HT1080 (cell line): ENCODE measurements at places on chromosomes 6 and 20. TPM values are rescaled to one million over a fixed set of nuclear protein-coding genes. Genes with fewer than 3 reads are reported as not detected.

Gene TAGAP
- not detected in 2 replicates for total RNA-seq

- peak; percentile 97 for DNase-seq
Observed at GRCh38 chr20:5657190-5657875, 92.9 kb upstream of the SHLD1 start.

Gene TCP11
- total RNA-seq: 0.13 TPM in 1 of 2 replicates, not detected in the other

DNA sequence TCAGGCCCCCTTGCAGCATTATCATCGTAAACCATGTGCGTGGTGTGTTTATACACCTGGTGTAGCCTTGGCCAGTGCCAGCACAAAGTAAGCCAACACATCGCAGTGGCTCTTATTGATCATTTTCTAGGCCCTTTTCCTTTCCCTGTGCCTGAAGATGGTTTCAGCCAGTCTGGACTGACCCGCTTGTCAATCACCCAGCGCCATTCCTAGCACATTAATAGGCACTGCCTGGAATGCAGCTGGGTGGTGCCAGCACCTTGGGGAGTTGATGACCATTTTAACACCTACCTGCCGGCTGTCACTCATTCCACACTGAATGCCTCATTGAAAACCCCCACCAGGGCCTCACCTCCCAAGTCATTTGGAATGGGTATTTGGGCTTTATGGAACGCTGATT, 4.9 kb upstream of the UQCC2 start:
- DNase-seq: no peak

GRCh38 chr6:144896871-144897270, 611.7 kb downstream of the UTRN start:
- DNase-seq: peak; percentile 60

Gene FNDC11
- total RNA-seq: not detected in 2 replicates

Gene SLC32A1
- total RNA-seq: not detected in 2 replicates

GRCh38 chr20:63296531-63297299, 3.7 kb downstream of the COL20A1 start:
- no peak for DNase-seq

DNA sequence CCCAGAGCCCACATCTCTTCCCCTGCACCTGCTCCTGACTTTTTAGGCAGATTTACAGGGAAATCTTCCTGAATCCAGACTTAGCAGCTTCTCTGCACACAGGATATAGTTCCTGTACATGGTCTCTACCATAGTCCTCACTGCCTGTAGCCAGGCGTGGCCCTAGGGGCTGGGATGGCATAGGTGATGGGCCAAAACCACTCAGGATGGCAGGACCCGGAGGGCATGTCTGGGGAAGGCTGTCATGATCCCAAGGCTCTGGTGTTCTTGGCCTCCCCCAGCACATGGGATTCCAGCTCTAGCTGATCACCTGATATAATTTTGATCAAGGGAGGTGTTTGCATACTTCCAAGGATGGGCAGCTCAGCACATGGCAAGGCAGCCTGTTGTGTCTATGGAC, 58.0 kb downstream of the TOX2 start:
- DNase-seq: no peak

Gene STX11
- 0.43 and 1.7 TPM in 2 replicates for total RNA-seq

DNA sequence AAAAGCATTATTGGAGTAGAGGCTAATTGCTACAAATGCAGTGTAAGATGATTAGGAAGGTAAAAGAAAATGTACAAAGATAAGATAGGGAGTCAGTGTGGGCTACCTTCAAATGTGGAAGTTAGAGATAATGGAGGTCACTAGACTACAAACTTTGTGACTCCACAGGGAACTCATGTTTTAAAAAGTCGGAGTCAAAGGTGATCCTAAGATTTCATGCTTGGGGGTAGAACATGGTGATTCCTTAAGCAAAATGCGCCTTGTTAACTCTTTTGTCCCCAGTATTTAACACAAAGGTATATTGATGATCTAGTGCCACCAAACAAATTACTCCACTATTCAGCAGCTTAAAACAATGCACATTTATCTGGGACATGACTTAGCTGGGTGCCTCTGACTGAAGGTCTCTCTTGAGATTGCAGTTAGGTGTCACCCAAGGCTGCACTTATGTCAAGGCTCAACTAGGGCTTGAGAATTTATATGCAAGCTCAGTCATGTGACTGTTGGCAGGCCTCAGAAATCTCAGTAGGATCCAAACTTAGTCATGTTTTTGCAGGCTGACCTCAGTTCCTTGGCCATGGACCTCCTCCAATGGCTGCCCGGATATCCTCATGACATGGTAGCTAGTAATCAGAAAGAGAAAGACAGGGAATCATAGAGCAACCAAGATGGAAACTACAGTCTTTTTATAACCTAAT, 11.4 kb upstream of the SNX9 start:
- DNase-seq: peak; percentile 67

DNA sequence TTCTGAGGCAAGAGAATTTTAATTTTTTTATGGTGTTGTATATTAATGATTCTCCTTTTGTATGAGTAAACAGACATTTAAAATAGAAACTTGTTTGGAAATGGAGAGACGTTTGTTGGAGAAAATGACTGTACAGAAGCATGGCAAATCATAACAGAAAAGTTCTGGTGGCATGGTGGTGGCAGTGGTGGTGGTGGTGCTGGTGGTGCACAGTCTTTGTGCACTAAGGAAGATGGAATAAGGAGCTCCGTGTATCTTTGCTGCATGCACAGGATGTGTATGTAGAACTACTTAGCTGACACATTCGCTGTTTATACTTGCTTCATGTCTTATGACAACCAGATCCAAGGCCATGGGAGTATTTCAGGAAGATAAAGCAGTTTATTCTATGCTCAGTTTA, 294.9 kb downstream of the UTRN start:
- DNase-seq: no peak

DNA sequence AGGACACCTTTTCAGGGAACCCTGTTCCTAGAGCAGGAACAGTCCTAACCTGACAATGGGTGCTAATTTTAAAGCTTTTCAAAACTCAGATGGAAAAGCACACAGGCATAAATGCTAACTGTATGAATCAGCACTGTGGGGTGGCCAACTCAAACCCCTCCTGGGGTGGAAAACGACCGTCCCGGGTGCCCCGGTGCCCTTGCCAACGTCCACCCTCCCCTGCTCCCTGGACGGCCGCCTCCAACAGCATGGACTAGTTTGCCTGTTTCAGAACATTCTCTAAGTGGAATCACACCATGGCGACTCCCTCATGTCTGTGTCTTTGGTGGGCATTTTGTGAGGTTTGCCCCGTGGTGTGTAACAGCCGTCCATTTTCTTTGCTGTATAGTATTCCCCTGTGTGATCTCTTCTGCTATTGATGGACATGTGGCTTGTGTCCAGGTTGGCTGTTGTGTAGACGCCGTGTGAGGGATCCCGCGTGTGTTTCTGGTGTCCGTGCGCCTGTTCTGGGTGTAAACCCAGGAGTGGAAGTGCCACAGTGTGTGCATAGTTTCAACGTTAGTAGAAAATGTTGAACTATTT, 5.8 kb downstream of the COL20A1 start:
- no peak for DNase-seq

GRCh38 chr20:15071085-15071808, 733.8 kb upstream of the FLRT3 start:
- DNase-seq: no peak

Gene PHF1
- 27.0 and 30.8 TPM in 2 replicates for total RNA-seq

Gene ZNF334
- total RNA-seq: not detected in 2 replicates

GRCh38 chr6:112690497-112691202, 343.5 kb downstream of the RFPL4B start:
- no peak for DNase-seq

Gene TMEM170B
- total RNA-seq: 1.1 and 1.2 TPM in 2 replicates

GRCh38 chr6:2740581-2740980, 10.1 kb downstream of the MYLK4 start:
- no peak for DNase-seq

Gene CFAP206
- not detected in 2 replicates for total RNA-seq

- no peak for DNase-seq
Observed at GRCh38 chr6:119562168-119562567, 212.6 kb upstream of the MAN1A1 start.

Gene PGC
- total RNA-seq: not detected in 2 replicates

DNA sequence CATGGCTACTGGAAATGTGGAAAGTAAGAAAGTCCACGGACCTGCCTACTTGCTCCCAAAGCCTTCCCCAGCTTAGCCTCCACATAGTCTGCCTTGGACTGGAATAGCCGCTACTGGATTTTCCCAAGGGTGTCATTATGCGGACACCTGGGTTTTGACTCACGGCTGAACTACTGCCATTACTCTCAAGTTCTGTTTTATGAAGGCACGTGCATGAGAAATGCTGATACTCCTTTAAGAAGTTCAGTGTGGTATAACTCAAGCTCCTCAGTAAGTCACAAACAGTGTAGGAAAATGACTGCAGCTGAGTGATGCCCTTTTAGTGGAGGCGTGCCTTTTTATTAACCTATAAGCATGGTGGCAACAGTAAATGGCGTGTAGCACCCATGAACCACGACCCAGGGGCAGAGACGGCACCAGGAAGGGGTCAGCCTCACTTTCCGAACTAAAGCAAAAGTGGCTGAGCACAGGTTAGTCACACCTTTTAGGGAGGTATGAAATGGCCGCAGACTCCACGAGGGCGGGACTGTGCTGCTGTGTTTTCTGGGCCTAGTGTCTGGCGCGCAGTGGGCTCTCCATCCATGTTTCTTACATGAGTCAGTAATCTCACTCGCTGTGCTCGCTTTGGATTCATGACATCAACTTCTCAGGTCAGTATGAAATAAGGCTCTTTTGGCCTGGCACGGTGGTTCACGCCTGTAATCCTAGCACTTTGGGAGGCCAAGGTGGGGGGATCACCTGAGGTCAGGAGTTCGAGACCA, 23.9 kb downstream of the PSMG4 start:
- DNase-seq: no peak

Gene BEND6
- total RNA-seq: 2.2 and 7.7 TPM in 2 replicates

- DNase-seq: no peak
Observed at GRCh38 chr6:18219591-18219990, 44.7 kb downstream of the DEK start.

Gene TFAP2B
- total RNA-seq: not detected in 2 replicates

DNA sequence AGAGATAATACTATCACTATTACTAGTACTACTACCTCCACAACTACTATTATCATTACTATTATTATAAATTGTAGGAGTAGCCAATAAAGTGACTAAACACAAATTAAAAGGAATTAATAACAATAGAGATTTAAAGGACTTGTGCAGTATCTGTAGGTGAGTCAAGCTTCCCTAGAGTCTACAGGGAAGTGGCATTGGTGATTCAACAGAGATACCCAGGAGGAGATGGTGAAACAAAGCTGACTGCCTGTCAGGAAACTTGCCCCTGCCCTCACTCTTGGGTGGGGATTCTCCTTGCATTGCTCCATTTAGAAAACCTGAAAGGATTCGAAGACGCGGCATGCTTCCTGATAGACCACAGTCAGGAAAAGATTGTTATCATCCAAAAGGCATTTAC, 23.3 kb upstream of the BCLAF1 start:
- DNase-seq: no peak

DNA sequence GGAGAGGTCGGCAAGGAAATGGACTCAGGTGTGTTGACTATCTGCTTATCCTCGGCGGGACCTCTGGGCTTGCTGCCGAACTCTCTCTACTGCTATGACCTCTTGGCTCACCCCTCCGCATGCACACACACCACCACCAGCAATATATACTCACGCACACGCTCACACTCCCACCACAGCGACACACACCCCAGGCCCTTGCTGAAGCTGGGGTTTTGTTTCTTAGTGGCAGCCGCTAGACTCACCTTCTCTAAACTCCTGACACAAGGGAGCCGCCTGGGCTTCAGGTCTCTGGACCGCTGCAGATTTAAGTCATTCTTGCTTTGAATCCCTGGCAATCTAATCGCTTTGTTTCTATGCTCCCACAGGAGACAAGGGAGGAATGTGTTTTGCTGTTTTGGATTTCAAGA, 59.4 kb upstream of the BACH2 start:
- no peak for DNase-seq

Gene FAM217A
- total RNA-seq: not detected in 2 replicates

Gene DDX43
- not detected in 2 replicates for total RNA-seq

Gene TP53TG5
- total RNA-seq: not detected in 2 replicates

DNA sequence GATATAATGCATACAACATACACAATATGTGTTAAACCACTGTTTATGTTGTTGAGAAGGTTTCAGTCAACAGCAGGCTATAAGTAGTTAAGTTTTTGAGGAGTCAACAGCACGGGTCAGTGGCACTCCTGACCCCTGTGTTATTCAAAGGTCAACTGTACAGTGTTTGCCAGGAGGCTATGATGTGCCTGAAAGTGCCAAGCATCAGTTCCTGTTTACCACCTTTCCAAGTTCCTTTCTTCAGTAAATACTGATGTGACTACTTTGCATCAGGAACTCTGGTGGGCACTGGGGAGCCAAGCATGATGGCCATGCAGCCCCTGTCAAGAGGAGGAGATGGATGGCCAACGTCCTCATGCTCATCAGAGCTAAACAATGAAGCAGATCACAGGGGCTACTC, 224.4 kb upstream of the EXOC2 start:
- DNase-seq: no peak

DNA sequence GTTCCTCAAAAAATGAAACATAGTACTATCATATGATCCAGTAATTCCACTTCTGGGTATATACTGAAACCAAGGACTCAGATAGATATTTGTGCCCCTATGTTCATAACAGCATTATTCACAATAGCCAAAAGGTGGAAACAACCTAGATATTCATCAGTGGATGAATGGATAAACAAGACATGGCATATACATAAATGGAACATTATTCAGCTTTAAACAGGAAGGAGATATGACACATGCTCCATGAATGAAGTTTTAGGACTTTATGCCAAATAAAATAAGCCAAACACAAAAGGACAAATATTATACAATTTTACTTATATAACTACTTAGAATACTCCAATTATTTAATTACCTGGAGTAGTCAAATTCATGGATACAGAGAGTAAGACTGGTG, 16.4 kb downstream of the PLCB1 start:
- peak; percentile 43 for DNase-seq
